G401 (cell line): ENCODE measurements at places on chromosomes 1 and 21.

DNA sequence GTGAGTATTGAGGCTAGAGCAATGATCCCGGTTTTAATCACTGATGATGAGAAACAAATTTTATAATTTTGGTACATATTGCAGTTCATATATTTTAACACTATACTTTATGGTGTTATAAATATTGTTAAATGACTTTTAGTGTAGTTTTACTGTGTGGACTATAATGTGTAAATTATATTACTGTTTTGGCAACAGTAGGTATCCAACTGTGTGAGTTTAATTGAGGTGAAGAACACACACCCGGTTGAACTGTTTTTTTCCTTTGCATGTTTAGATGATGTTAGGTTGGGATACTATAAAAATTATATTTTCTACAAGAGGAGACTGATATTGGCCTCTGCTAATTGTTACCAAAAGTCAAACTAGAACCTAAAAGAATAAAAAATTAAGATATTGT lies 166.5 kb downstream of the SDCCAG8 start:
- peak; percentile 64 for DNase-seq

GRCh38 chr1:1065265-1065939 lies 8.7 kb downstream of the RNF223 start:
- no peak for DNase-seq

DNA sequence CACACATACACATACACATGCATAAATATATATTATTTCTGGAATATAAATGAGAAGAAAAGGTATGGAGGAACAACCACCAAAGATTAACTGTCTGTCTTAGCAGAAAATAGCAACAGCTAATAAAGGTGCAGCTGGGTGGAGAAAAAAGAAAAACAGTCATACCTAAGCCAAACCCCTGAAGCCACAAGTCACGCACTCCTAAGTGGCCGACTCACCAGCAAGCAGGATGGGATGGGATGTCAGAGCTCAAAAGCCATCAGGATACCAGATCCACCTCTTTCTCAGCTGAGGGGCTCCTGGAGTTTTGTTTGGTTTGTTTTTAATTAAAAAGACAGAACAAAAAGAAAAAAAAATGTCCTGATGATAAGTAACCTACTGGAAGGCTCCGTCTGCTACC lies 64.7 kb upstream of the HIVEP3 start:
- no peak for DNase-seq

- DNase-seq = no peak
Measured at GRCh38 chr1:91912266-91912665, 26.3 kb upstream of the TGFBR3 start.

DNA sequence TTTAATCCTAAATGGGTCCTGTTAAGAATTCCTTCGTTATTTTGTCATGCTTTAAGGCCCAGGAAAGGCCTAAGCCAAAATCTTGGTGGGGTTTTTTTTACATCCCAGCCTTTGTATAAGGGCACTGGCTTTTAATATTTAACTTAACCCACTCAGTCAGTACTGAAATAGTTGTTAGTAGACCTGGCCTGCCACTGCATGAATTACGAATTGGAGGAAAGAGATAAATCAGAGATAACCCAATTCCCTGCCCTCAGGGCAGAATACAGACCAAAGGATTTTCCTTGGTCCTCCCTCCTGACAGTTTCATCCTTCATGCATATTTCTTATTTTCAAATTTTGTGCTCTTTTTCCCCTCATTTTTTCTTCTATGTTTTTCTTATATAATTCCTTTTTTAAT lies 193.0 kb downstream of the FASLG start:
- no peak for DNase-seq

DNA sequence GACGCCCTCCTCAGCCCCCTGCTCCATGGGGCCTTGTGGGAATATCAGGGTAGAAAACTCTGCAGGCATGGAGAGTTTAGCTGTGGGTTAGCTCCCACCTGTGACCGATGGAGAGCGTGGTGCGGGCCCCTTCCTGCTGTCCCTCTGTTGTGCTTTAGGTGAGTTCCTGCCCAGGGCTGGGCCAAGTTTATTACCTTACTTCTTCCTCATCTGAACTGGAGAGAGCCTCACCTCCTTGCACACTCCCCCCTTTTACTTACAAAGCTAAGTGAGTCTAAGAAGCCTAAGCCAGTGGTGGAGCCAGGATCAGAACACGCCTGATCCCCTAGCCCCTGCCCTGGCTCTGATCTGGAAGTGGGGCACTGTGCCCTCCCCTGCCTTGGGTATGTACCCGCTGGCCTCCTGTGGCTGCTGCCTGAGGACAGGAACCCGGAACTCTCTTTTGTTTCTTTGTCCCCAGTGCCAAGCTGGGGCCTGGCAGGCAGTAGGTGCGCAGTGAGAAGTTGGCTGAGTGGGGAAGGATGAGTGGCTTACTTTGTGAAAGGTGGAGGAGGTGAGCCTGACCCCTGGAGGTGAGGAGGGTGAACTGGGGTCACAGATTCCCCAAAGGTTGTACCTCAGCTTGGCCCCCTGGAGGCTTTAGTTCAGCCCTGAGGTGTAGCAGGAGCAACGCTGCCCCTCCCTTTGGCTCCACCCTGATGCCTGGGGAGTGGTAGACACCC lies 32.9 kb downstream of the ARHGEF10L start:
- DNase-seq = no peak

GRCh38 chr1:5548266-5548665 lies 444.0 kb downstream of the NPHP4 start:
- DNase-seq = no peak

DNA sequence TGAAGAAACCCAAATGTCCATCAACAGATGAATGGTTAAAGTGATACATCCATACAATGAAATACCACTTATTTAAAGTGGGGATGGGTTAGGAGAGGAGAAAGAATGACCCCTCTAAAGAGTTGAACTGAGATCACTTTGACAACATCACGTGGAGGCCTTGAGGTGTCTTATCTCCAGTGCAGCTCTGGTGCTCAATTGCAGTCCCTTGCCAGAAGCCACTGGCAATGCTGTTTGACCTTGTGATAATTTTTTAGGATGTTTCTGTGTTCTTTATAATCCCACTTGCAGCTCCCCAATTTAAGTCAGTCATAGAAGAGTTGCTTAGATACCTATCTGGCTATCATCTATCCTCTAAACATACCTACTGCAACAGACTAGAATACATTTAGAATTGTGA lies 167.6 kb downstream of the ZNF648 start:
- no peak for DNase-seq

GRCh38 chr1:28359592-28360239 lies 9.8 kb upstream of the PHACTR4 start:
- peak; percentile 76 for DNase-seq

- DNase-seq = no peak
Measured at GRCh38 chr1:169949139-169949538, 55.4 kb upstream of the SCYL3 start.

GRCh38 chr1:59139396-59139795 lies 157.5 kb upstream of the FGGY start:
- DNase-seq = no peak
